ACHN (cell line): ENCODE measurements at places on chromosomes 13 and 19.
A peak's percentile ranks its signal among the peaks of the same experiment; 100 is the strongest.

DNA sequence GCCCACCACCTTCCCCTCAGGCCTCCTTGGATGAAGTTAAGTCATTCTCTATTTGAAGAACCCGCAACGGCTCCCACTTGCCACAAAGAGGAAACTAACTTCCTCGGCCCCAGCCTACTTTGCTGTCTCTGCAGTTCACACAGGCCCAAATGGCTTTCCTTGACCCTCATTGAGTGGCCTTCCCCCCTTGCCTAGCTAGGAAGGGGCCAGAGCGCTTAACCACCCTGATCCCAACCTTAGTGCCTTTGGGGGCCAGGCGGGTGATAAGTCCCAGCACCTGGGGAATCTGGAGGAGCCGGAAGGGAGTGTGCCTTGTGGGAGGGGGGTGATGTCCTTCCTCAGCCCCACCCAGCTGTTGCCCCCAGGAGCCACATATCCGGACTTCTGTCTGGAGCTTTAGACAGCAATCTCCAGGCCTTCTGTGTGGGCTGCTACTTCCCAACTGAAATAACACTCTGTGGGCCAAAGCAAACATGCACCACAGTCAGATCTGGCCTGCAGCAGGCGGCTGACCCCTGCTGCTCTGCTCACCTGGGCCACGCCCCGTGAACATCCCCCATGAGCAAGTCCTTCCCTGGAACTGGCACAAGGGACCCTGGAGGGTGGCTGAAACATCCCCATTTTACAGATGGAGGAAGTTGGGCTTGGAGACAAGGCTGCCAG lies 10.5 kb downstream of the NECTIN2 start:
- DNase-seq = no peak

- no peak for DNase-seq
Measured at GRCh38 chr19:43611788-43612187, at the start of gene SRRM5. Gene SRRM5 (plus strand): TSS chr19:43612088. CDS start chr19:43612122, 34 bp downstream.

DNA sequence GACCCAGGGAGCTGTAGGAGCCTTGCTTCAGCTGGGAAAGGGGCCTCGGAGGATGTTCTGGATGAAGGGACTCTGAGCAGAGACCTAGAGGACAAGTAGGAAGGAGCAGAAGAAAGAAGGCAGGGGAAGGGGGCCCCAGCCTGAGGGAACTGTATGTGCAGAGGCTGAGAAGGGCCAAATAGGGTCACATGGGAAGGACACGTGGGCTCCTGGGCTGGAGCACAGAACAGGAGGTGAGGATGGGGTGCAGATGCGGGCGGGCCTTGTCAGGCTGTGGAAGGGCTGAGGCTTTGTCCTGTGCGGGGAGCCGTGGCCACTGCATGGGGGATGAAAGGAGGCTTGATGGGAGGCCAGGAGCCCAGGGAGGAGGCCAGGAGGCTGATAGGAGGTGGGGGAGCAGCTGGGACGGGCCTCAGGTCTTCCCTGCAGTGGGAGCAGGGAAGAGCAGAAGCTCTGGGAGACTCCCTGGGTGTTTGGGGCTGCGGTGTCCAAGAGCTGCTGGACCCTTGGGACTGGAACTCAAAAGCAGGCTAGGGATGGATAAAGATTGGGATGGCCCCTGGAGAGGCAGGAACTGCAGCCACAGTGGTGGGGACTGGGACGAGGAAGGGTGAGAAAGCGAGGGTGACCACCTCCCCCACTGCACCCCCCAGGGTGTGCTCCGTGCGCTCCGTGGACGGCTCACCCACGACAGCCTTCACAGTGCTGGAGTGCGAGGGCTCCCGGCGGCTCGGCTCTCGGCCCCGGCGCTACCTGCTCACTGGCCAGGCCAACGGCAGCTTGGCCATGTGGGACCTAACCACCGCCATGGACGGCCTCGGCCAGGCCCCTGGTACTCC lies 11.4 kb upstream of the LTBP4 start:
- no peak for DNase-seq

DNA sequence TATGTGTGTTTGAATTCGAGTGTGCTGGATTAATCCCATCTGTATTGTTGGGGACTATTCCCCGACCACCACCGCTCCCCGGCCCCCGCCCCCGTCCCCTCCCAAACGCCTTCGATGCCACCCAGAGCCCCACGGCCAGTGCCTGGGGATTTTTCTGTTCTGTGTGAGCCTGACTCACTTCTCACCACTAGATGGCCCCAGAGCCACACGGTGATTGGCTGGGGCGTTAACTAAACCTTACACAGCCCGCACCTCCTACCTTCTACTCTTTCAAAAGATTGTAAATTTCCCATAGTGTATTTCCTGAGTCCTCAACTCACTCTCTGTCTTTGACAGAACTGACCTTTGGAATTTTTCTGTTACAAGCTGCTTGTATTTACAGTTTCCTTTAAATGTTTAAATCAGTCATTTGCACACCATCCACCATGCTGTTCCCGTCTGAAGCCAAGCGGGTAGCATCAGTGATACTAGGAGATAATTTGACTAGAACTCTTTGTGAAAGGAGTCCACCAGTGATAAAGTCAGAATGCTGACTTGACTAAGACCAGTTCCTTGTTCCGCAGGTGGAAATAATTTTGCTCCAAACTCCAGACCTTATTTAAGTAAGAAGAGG lies 61.4 kb downstream of the RFX2 start:
- peak; percentile 68 for DNase-seq

GRCh38 chr19:18893587-18894253 lies 2.2 kb downstream of the CERS1 start:
- no peak for DNase-seq

DNA sequence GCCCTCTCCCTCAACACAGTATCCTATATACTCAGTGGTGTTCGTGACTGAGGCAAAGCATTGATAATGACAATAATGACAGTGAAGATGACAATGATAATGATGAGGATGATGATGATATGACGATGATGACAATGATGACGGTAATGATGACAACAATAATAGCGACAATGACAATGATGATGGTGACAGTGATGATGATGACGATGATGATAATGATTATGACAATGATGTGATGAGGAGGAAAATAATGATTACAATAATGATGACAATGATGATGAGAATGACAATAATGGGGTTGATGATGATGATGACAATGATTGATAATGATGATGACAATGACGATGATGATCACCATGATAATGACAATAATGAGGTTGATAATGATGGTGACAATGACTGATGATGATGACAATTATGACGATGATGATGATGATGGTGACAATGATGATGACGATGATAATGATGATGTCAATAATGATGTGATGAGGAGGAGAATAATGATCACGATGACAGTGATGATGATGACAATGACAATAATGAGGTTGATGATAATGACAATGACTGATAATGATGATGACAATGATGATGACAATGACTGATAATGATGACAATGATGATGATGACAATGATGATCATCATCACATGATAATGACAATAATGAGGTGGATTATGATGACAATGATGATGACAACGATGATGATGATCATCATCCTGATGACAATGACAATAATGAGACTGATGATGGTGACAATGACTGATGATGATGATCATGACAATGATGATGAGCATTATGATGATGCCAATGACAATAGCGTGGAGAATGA lies 16.7 kb downstream of the ELSPBP1 start:
- DNase-seq = no peak

DNA sequence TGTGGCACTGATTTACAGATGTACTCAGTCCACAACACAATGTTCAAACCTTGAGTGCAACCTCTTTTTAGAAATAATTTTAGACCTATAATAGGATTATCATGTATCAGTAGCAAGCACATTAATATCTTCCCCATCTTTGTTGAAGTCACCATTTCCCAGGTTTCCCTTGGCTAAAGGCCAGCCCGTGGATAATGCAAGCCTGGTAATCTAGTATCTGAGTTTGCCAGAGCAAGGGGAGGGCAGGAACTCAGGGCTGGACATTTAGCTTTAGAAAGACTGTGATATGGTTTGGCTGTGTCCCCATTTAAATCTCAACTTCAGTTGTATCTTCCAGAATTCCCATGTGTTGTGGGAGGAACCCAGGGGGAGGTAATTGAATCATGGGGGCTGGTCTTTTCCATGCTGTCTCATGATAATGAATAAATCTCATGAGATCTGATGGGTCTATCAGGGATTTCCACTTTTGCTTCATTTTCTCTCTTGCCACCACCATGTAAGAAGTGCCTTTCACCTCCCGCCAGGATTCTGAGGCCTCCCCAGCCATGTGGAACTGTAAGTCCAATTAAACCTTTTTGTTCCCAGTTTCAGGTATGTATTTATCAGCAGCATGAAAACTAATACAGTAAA lies 37.7 kb downstream of the SLC6A16 start:
- DNase-seq = no peak
